ENCODE measurements at places on chromosomes 7 and 10.

DNA sequence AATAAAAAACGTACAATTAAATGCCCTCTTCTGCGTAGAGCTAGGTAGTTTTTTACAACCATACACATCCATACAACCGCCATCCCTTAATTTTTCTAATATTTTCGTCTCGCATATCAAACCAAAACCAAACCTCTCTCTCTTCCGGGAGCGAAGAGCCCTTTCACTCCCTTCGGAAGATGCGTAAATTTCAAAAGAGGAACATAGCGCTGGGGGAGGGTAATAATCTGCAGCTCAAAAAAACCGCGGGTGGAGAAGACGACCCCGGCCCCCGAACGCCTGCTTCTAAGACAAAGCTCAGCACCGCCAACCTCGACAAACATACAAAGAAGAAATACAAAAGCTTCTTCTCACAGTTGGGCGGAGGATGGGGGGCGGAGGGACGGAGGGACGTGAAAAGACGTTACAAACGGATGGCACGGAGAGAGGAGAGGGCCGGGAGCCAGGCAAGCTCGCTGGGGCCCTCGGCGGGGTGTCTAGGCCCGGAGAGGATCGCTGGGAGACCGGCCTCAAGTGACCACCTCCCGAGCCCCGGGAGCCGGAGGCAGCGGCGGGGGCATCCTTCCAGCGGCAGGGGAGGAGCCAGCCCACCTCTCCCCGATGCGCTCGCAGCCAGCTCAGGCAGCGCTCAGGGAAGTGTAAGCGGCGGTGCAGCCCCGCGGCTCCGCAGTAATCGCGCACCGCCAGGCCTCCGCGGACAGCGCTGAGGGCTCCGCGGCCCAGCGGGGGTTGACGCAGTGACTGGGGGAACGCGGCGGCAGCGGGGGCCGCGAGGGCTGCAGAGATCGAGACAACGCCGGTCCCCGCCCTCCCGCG is 851 bp downstream of the MKRN1 start:
- no peak for DNase-seq

- DNase-seq, result no peak
These were observed 83.9 kb upstream of the FGFR2 start for GRCh38 chr10:121681997-121682687.

GRCh38 chr7:77985974-77986339 is 187.4 kb downstream of the PHTF2 start:
- no peak for DNase-seq

- no peak for DNase-seq
These were observed 9.6 kb upstream of the STRA8 start for GRCh38 chr7:135224027-135224426.

- DNase-seq, result no peak
These were observed 239.1 kb downstream of the PHF14 start for GRCh38 chr7:11212816-11213215.
